ENCODE measurements at places on chromosomes 2 and 18.

DNA sequence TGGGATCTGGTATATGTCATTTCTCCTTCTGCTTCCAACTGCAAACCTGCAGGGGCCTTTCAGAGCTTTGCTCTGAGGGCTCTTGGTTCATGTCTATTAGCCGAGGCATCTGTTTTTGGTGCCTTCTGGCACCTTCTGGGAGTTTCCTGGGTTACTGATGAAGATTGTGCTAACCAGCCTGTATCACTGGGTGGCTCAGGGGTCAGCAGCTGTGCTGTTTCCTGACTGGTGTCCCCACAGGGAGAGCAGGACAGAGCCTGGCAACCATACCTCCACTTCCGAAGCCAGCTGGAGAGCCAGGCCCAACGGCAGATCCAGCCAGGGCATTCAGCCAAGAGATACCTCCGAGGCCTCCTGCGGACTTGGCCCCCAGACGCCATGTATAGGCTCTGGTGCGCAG, 17.5 kb downstream of the KIAA2012 start:
- no peak for DNase-seq

GRCh38 chr2:60518567-60518966, 34.9 kb downstream of the BCL11A start:
- DNase-seq: no peak

DNA sequence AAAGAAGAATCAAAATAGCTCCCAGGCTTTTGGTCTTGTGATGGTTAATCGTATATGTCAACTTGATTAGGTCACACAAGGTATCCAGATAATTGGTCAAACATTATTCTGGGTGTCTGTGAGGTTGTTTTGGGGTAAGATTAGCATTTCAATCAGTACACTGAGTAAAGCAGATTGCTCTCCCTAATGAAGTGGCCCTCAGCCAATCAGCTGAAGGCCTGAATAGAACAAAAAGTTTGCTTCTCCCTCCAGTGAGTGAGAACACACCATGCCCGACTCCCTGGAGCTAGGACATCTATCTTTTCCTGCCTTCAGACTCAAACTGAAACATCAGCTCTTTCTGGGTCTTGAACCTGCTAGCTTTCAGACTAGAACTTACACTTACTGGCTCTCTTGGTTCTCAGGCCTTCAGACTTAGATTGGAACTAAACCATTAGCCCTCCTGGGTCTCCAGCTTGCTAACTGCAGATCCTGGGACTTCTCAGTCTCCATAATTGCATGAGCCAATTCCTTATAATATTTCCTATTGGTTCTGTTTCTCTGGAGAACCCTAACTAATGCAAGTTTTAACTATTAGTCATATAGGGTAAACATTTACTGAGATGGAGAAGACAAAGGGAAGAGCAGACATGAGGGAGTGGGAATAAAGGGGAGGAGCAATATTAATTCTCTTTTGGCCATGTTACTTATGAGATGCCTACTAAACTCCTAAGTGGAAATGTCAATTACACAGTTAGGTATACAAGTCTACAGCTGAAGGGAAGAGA, 25.5 kb downstream of the LNPK start:
- DNase-seq: no peak

GRCh38 chr2:97713296-97714083, at the start of gene ZAP70:
Gene ZAP70 (plus strand): TSS chr2:97713576. CDS start chr2:97724037, 10,461 bp downstream.
- DNase-seq: no peak

GRCh38 chr2:217356781-217357180, 496.9 kb upstream of the TNP1 start:
- DNase-seq: peak; percentile 9

GRCh38 chr2:203886661-203887151, 19.1 kb downstream of the CTLA4 start:
- DNase-seq: no peak

DNA sequence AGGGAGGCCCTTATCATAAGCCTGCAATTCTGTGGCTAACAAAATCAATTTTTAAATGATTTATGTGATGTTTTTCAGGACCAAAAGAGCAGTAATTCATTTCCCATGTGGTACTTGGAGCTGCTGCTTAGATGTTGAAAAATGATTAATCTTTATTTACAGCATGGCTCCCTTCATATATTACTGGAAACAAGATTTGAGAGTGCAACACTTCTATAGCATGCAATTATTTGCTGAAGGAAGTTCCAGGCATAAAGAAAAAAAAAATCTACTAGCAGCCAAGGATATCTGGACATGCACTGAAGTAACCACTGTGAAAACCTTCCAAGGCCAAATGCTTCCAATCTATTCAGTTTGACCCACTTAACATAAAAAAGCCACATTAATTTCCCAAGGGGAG, 186.3 kb downstream of the SLC8A1 start:
- no peak for DNase-seq

GRCh38 chr2:7289697-7290096, 372.5 kb downstream of the RNF144A start:
- DNase-seq: no peak

GRCh38 chr2:3151153-3151918, 226.3 kb downstream of the EIPR1 start:
- no peak for DNase-seq

DNA sequence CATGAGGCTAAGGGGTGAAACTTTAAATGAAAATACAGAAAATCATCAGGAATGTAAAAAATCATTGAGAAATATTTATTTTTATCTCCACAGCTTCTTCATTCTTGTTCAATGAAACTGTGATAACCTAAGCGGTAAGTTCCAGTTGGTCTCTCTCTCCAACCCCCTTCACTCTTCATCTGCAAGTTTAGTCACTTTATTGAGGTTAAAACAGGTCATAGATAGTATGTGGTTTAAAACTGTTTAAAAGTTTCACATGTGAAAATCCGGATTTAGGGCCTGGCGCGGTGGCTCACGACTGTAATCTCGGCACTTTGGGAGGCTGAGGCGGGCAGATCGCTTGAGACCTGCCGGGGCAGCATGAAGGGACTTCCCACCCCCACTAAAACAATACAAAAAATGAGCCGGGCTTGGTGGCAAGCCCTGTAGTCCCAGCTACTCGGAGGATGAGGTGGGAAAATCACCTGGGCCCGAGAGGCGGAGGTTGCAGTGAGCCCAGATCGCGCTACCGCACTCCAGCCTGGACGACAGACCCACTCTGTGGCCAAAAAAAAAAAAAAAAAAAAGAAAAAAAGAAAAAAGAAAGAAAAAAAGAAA, 1.6 kb upstream of the PHLPP1 start:
- no peak for DNase-seq

- no peak for DNase-seq
These were observed 1003.7 kb upstream of the GYPC start for GRCh38 chr2:125652280-125652679.

GRCh38 chr2:231655894-231656293, 52.4 kb upstream of the PTMA start:
- DNase-seq: no peak

- no peak for DNase-seq
These were observed 27.9 kb downstream of the CCDC88A start for GRCh38 chr2:55391615-55392242.

GRCh38 chr2:190488516-190489233, 45.8 kb downstream of the NEMP2 start:
- no peak for DNase-seq

- no peak for DNase-seq
These were observed 33.9 kb downstream of the ACOXL start for GRCh38 chr2:110766291-110766690.

- DNase-seq: peak; percentile 94
These were observed 18.0 kb downstream of the MBP start for GRCh38 chr18:77114415-77115191.

DNA sequence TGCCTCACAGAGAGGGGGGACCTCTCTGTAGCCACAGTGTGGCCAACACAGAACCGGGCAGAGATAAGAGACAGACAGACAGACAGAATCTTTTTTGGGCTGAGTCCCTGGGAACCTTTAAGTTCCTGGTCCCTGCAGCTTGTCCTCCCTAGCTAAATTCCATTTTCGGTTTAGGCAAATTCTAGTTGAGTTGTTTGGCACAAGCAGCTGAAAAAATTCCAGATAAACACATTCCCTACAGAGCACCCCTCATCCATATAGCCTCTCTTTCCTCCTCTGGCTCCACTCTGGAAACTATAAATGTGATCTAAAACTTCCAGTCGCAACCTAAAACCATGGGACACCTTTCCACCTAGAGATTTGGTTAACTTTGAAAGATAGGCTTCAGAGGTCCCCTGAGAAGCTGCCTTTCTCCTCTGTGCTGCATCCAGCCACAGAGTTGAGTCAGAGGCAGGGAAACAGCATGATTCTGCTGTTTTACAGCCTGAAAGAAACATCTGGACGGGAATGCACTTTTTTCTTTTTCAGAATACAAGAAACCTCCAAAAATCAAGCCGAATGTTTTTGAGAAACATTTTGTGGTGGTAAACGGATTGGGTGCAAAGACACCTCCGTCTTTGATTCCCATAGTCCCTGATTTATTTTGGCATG, 30.9 kb downstream of the SLC4A3 start:
- DNase-seq: no peak

DNA sequence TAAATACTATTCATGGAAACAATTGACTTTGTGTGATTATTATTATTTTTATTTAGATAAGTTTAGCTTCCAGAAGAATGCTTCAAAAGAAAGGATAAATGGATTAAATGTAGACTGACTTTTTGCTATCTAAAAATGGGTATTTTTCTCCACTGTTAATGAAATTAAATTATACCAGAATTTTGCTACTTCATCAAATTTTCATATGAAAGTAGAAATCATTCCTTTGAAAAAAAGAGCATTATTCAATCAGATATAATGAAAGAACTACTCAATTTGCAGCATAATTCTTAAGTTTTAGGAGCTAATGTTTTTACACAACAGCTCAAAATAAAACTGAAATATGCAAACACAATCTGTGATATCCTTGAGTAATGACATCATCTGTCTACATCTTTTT, 1424.6 kb downstream of the DPP10 start:
- DNase-seq: no peak

DNA sequence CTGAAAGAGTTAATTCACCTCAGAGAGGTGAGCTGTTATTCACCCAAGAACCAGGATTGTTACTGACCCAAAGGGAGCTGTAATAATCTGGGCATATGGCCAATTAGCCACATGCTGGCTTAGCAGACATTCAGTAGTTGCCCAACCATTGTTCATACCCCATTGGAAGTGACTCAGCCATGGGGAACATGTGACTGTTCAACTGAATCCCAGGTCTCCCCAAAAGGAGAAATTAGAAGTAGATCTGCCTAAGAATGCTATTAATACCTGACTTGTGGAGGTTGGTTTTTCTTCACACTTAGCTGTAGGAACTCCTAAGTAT, 272.6 kb upstream of the UBE2E3 start:
- DNase-seq: peak; percentile 65

GRCh38 chr2:238561230-238561629, 134.5 kb downstream of the ASB1 start:
- peak; percentile 3 for DNase-seq

DNA sequence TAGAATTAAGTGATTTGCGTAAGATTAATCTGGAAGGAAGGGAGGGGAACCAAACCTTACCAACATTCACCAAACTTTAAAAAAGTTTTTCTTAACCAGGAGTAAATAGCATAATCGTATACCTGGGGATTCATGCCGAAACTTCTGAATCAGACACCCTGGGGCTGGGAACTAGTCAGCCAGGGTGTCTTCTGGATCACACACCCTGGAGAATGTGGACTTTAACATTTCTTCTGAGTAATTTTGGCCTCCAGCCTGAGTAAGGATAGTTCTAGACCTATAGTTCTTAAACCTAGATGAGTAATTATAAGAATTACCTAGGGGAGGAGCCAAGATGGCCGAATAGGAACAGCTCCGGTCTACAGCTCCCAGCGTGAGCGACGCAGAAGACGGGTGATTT, 44.1 kb upstream of the MEIS1 start:
- no peak for DNase-seq

DNA sequence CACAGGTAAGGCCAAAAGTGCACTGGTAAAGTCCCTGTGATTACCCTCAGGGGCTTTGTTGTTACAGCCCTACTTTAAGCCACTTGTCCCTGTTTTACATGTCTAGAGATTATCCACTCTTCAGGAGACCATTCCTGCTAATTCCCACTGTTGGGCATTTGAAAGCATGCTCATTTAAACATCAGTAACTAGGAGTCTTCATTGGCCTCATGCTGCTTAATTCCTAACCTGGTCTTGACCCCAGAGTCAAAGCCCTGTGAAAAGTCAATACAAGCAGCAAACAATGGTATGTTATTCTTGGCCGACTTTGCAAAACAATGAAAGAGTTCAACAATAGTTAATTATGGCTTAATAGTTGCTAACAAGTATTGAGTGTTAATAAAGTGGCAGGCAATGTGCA, 23.2 kb downstream of the AFF3 start:
- no peak for DNase-seq

DNA sequence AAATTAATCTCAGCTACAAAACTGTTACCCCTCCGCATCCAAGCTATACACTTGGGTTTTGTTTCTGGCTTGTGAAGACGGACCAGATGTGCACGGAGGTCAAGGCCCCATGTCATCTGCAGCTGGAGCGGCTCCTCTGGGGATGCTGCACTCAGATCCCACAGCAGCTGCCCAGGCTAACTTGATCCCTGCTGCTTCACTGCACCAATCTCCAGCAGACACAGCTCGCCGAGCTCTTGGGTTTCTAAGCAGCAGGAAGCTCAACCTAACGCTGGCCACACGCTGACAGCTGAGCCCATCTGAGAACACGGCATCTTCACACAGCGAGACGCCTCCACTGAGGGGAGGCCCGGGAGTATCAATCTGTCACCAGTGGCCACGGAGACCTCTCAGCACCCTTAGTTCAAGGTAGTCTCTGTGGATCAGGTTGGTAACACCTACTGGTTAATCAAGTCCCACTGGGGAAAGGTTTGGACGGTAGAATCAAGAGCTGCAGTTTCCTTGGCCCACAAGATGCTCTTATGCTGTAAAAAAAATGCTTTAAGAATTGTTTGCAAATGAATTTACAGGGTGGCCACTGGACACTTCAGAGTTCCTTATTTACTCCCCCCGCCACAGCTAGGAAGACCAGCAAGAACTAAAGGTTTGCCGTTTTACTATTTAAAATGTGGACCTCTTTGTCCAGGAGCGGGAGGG, 67.5 kb downstream of the EMILIN2 start:
- DNase-seq: no peak

GRCh38 chr2:69729781-69730180, 12.2 kb upstream of the ANXA4 start:
- no peak for DNase-seq

DNA sequence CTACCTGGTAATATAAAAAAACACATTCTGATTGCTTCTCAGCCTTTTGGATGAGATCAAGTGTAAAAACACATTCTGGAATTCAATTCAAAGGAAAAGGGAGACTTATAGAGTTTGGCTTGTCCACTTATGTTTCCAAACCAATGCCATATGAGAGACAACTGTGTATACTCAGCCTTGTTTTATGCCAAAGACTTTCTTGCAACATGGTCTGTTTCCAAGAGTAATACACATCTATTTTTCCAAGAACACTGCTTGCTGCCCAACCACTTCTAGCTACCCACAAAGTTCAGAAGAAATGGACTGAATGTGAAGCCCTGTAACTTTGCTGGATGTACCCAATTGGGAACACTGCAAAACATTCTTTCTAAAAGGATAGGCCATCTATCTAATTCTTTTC, 48.0 kb upstream of the GRB14 start:
- DNase-seq: no peak

All from GM04504 (cell line).